PC-3 (cell line): ENCODE measurements at places on chromosomes 7 and 10. TPM values are rescaled to one million over a fixed set of nuclear protein-coding genes. Genes with fewer than 3 reads are reported as not detected.

Gene CLDN4
- total RNA-seq: 656 and 724 TPM in 2 replicates

Gene HOXA9
- total RNA-seq: 69.0 and 85.3 TPM in 2 replicates

Gene RBP4
- total RNA-seq: 4.4 and 8.5 TPM in 2 replicates

Gene OPN4
- not detected in 2 replicates for total RNA-seq

Gene HHEX
- total RNA-seq: 2.2 and 3.2 TPM in 2 replicates

Gene OR2A7
- total RNA-seq: 0.69 TPM in 2 replicates

Gene DLX5
- total RNA-seq: 0.15 and 0.23 TPM in 2 replicates

Gene PLOD3
- total RNA-seq: 60.8 and 66.6 TPM in 2 replicates

Gene PKD1L1
- 0.04 and 0.17 TPM in 2 replicates for total RNA-seq

Gene CYP3A4
- total RNA-seq: not detected in 2 replicates

Gene CALHM1
- total RNA-seq: not detected in 2 replicates

Gene FOXP2
- not detected in 2 replicates for total RNA-seq

Gene ZP3
- total RNA-seq: 11.9 and 21.6 TPM in 2 replicates

Gene ENKUR
- not detected in 2 replicates for total RNA-seq

Gene SYT15
- not detected in 2 replicates for total RNA-seq

Gene CTAGE6
- not detected in 2 replicates for total RNA-seq

Gene CALML5
- total RNA-seq: not detected in 2 replicates

Gene SPDYE1
- not detected in 2 replicates for total RNA-seq

Gene RPEL1
- total RNA-seq: not detected in 2 replicates

Gene SFRP4
- total RNA-seq: not detected in 2 replicates

Gene DEPP1
- 8.0 and 9.0 TPM in 2 replicates for total RNA-seq

Gene CPA2
- not detected in 2 replicates for total RNA-seq

Gene OR13A1
- total RNA-seq: 0.04 TPM in 1 of 2 replicates, not detected in the other

Gene CALY
- total RNA-seq: not detected in 2 replicates

Gene TFEC
- total RNA-seq: 0.12 and 0.15 TPM in 2 replicates

Gene MMP21
- total RNA-seq: not detected in 2 replicates

Gene PALD1
- total RNA-seq: 0.46 and 0.80 TPM in 2 replicates

Gene SH2D4B
- total RNA-seq: not detected in 2 replicates

Gene PLPP4
- 5.0 and 10.7 TPM in 2 replicates for total RNA-seq

Gene TACR2
- total RNA-seq: 0.40 TPM in 1 of 2 replicates, not detected in the other

Gene EBF3
- not detected in 2 replicates for total RNA-seq

Gene PTF1A
- not detected in 2 replicates for total RNA-seq

Gene NKX1-2
- total RNA-seq: 0.36 and 0.86 TPM in 2 replicates

Gene BHLHA15
- 12.0 and 13.9 TPM in 2 replicates for total RNA-seq

Gene CCL24
- total RNA-seq: not detected in 2 replicates

Gene NT5C2
- 48.3 and 74.6 TPM in 2 replicates for total RNA-seq

Gene GSTO2
- 8.1 and 13.8 TPM in 2 replicates for total RNA-seq

Gene TIAL1
- 42.8 and 46.6 TPM in 2 replicates for total RNA-seq

Gene AUTS2
- total RNA-seq: not detected in 2 replicates

Gene SH2B2
- total RNA-seq: 8.8 and 10.7 TPM in 2 replicates

Gene GHRHR
- total RNA-seq: not detected in 2 replicates

Gene JCAD
- total RNA-seq: 5.0 and 7.8 TPM in 2 replicates

Gene PGAM2
- 0.35 and 0.95 TPM in 2 replicates for total RNA-seq

Gene NKX2-3
- 0.07 TPM in 1 of 2 replicates, not detected in the other for total RNA-seq

Gene GIMAP7
- not detected in 2 replicates for total RNA-seq

Gene CRPPA
- total RNA-seq: 0.75 and 1.2 TPM in 2 replicates

Gene CRHR2
- total RNA-seq: not detected in 2 replicates

Gene MAT1A
- not detected in 2 replicates for total RNA-seq

Gene RNF32
- total RNA-seq: 1.7 and 2.2 TPM in 2 replicates

Gene GATAD1
- 15.8 and 20.0 TPM in 2 replicates for total RNA-seq

Gene LIPK
- total RNA-seq: not detected in 2 replicates
